ENCODE measurements at places on chromosomes 6 and 20.

DNA sequence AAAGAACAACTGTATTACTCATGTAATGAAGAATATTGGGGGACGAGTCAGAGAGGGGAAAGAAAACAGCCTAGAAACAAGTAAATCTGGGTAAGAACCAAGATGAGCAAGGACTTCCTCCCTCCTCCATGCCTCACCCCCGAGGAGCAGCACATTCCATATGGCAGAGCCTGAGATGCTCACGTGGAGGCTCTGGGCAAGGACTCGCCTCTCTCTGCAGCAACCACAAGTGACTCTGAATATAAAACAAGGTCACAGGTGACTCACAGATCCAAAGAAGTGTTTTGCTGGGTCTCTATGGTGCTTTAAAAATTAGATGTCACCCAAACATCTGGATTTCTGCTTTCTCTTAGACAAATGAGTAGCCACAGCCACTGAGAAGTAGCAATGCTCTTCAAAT, 453.0 kb upstream of the SULF2 start:
- DNase-seq = no peak

DNA sequence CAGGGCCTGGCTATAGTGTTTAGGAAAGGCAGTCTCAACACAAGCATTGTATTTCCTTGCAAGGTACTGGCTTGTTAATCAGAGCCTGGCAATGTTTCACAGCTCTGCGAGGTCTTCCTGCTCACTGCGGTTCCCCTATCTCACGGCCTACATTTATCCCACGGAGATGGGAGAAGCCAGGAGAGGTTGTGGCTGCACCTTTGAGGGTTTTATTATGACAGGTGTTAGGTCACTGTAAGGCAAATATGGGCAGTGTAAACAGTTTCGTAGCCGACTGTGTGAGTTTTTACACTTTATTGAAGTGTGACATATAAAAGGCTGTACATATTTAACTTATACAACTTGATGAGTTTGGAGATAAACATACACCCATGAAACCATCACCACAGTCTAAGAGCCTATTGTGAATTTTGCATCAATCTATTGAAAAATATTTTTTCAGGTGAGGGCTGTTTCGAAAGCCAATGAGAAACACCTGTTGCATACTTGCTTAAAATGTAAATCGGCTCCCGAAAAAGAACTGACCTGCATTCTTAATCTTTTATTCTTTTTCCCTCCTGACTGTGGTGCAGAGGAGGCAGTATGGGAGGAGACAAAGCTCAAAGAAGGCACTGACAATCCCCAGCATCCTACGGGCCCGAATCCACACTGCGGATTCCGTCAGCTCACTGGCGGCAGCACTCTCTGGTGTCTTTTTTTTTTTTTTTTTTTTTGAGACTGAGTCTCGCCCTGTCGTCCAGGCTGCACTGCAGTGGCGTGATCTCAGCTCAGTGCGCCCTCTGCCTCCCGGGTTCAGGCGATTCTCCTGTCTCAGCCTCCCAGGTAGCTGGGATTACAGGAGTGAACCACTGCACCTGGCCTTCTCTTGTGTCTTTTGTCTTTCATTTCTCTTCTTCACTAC, 7.5 kb upstream of the RBM38 start:
- no peak for DNase-seq

DNA sequence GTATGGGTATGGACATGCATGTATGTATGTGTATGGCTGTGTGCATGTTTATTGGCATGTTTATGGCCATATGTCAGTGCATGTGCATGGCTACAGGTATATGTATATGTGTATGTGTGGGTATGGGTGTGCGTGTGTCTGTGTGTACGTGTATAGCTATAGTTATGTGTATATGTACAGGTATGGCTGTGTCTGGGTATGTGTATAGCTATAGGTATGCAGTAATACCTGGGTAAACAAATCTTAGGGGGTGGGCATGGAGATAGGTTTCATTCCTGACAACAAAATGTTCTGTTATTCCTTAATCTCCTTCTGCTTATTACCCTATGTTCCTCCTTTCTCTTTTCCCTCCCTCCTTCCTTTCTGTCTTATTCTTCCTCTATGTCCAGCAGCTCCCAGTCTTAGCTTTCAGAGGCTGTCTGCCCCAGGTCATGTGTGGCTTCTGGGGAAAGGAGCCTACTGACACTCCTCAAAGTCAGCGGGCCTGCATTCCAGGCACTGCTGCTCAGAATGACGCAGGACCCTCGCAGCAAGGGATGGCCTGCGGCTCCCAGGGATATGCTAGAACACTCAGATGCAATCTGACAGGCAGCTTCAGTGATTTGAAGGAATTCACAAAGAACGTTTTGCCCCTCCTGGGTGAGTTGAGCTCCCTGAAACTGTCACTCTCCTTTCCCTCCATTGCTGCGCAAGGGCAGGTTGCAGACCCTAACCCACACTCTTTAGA, 139.3 kb upstream of the PHACTR1 start:
- no peak for DNase-seq

- DNase-seq = no peak
These were observed 5.5 kb downstream of the HLA-DQA1 start for GRCh38 chr6:32642720-32643106.

DNA sequence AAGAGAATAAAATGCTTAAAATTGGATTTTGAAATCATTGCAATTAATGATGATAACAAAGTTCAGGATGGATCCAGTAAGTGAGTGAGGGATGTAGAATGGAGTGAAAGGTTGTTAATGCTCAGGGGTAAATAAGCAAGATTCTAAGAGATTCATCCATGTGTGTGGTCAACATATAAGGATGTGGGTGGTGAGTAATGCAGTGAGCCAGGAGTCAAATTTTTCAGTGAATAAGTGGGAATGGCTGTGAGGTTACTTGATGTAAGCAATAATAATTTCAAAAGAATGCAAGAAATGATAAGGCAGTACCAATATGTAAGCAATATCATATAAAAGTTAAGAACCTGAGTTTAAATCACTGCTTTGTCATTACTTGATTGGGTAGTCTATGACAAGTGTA, 207.5 kb upstream of the ADGRB3 start:
- DNase-seq = no peak

GRCh38 chr6:122075917-122076316, 323.5 kb upstream of the HSF2 start:
- no peak for DNase-seq

GRCh38 chr6:73152966-73153757, 72.1 kb downstream of the KHDC1L start:
- no peak for DNase-seq

DNA sequence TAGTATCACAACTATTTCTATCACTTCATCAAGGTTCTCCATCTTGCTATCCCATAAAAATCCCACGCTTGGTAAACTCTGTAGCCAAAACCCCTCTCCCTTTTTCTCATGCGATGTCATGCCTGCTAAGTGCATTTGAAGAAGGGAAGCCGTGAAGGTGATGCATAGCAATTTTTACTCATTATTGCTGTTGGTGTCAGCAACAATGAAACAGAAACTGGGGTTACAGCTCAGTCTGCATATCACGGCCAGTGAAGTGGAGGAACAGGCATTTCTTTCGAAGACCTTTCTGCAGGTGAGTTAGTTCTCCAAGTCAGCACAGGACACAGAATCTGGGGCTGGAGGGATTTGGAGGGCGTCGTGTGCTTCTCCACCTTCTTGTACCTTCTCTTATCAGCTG, 5.8 kb downstream of the UNC93A start:
- no peak for DNase-seq

DNA sequence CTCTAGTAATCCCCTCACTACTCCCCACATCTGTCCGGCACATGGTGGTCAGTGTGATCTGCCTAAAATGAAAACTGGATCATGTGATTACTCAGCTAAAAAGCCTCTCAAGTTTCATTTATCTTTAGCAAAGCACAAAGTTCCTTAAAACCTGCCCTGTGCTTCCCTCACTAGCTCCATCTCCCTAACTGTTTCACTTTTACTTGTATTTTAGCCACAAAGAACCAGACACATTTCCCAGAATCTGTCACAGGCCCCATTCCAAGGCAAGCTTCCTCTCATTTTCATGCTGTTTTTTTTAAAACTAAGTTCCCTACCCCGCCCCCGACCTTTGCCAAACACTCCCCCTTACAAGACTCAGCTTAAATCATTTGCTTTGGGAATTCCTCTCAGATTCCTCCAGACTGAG, 8.9 kb upstream of the IGF2R start:
- DNase-seq = no peak

- no peak for DNase-seq
These were observed 259.2 kb downstream of the ADGB start for GRCh38 chr6:146857980-146858347.

DNA sequence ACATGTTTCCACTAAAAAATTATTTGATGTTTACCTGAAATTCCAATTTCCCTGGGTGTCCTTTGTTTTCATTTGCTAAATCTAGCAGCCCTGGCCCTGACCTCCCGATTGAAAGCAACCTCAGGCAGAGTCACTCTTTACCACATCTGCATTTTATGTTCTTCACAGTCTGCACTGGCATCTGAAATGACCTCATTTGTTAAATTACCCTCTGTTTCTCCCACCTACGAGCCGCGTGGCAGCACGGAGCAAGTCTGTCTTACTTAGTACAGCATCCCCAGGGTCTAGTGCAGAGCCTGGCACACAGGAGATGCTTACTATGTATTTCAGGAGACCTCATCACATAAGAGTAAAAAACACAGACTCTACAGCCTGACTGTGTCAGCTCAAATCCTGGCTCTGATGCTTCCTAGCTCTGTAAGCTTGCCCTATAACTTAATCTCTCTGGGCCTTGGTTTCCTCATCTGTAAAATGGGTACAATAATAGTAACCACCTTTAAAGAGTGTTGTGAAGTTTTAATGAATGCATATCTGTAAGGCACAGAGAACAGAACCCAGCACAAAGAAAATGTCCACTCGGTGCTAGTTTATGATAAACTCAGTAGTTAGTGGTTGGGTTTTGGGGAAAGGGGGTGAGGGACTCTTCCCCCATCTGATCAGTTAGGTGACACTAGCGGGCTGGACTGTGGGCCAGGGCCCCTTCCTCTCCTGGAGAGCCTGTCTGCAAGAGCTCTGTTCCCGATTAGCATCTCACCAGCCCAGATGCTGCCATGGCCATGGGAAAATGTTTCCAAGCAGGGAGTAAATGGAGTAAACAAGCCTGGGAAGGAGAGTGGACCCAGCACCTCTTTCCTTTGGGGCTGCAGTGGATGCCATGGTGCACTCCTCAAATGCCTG, 88.2 kb downstream of the PREX1 start:
- DNase-seq = no peak

- DNase-seq = no peak
These were observed 25.0 kb upstream of the HMGCLL1 start for GRCh38 chr6:55604021-55604420.

- no peak for DNase-seq
These were observed 2.5 kb upstream of the PMEPA1 start for GRCh38 chr20:57712341-57712740.

DNA sequence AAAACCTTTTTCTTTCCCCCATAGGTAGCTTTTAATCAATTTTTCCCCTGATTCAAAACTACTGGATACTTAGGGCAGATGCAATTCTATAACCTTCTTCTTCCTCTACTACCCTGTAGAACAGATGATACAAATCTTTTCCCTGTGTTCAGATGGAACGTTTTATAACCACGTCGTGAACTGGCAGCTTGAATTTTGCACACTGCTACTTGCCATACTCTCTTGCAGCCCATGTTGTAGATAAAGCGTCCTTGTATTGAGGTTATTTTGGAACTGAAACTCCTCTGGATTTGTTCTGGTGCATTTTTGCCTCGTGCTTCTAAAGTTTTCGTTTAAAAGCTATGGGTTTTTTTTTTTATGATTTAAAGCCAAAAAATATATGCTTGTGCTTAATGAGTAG, 440.2 kb downstream of the RFPL4B start:
- no peak for DNase-seq

- DNase-seq = no peak
These were observed 170.7 kb upstream of the KCNK16 start for GRCh38 chr6:39493174-39493573.

DNA sequence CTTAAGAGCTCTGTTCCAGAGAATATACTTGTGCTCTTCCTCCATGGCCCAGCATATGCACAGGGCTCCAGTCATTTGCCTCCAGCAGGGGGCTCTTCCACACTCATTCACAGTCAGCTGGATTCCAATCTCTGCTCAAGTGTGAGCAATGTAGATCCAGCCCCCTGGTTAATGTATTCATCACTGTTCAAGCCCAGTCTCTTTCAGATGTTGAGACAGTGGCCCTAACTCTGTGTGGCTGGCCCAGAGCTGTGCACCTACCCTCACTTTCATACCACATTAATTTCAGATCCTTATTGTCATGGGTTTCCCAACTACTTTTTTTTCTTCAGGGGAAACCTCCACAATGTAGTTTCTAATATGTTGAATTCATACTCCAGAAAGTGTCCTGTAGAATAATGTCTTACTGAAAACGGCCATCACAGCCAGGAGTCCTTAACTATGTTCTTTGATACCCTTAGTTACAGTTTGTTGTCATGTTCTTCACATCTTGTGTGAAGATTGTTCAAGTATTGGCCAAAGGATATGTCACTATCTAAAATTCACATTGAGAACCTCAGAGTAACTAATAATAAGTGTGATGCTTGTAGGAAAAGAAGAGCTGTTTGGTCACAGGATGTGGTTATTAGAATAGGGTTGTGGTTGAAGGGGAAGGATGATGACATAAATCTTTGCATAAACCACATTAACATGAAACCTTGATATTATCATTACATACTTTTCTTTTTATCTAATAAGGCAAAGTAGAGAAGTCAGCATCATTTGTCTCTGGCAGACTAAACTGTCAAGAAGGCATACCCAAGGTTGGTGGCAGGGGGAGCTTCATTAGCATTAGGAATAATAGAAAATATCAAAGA, 14.4 kb upstream of the HLA-DQA1 start:
- DNase-seq = no peak

GRCh38 chr6:79707621-79708020, 76.5 kb downstream of the SH3BGRL2 start:
- DNase-seq = no peak

DNA sequence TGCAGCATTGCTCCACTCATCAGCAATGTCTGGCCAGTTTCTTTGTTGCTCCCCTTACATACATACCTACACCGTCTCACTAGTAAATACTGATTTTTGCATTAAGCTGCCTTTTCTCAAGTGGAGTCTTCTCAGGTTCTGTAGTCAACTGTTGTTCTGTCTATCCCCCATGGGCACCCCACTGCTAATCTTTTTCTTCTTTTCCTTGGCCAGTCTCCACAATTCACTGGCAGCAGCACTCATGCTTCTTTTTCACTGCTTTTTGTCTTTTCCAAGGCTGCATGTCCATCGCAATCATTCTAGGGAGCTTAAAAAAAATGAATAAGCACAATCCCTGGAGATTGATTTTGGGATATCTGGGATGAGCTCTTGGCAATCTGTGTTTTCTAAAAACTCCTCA, 10.3 kb upstream of the ERVFRD-1 start:
- no peak for DNase-seq

GRCh38 chr20:60361761-60362395, 403.7 kb downstream of the CDH26 start:
- DNase-seq = no peak
